ENCODE measurements at places on chromosomes 1 and 21.

GRCh38 chr21:37496972-37497371 lies 130.4 kb downstream of the DYRK1A start:
- DNase-seq, result no peak

- DNase-seq, result no peak
Observed at GRCh38 chr1:228416217-228416933, at the start of gene TRIM17. TSS of gene TRIM17 (minus strand) at chr1:228416861. CDS start at chr1:228415072, 1,789 bp downstream.

GRCh38 chr1:56516539-56517252 lies 62.7 kb downstream of the PLPP3 start:
- DNase-seq, result no peak

GRCh38 chr1:40838045-40838979 lies 23.9 kb downstream of the CITED4 start:
- DNase-seq, result no peak

GRCh38 chr1:202274611-202275010 lies 67.1 kb downstream of the UBE2T start:
- peak; percentile 3 for DNase-seq

DNA sequence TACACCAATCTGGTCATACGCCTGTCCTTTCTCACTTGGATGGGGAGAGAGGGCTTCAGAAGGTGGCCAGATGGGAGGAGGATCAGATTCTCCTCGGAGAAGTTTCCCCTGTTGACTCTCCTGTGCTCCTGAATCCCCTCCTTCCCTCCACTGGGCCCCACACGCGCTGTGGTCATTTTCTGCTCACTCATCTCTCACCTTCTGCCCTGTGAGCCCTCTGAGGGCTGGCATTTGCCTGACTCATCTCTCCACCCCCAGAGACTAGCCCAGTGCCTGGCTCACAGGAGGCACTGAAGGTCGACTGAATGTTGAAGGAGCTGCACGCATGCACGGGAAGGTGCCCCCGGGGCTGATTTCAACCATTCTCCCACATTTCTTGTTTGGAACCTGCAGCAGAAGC lies 14.2 kb downstream of the ABCA4 start:
- DNase-seq, result no peak

GRCh38 chr1:22296701-22297591 lies 154.0 kb upstream of the WNT4 start:
- peak; percentile 39 for DNase-seq

DNA sequence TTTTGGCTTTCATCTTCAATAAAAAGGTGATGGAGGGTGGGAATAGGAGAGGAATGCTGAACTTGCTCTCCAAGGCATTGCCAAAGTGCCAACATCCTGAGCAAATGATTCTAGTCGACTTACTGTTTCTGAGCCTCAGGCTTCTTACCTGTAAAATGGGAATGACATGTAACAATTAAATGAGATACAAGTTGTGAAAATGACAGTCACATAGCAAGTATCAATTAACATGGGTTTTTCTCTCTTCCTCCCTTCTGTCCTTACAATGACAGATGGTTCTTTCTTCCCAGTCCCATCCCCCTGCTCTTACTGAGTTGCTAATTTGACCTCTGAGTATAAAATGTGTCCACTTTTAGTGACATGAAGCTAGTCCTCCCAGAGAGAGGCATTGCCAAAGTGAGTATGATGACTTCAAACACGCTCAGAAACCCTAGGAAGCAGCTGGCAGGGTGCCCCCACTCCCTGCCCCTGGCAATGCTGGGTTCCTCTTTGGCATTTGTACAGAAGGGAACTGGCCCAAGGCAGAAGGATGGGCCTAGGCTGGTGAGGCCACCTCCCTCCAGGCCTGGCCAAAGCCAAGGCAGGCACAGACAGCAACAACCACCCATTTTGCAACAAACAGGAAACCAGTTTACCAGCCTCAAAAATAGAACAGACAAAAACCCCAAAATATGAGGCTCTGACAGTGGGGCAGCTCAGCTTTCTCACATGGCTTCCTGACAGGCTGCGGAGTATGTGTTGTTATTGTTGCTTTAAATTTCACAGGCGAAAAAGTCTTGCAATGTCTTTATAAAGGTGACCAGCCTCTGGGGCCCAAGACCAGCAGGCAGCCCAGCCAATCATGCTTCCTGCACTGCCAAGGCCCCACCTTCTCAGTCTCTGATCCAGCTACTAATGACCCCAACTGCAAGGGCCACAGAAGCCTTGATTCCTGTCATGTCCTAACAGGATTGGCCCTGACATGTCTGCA lies 115.9 kb downstream of the HIVEP3 start:
- DNase-seq, result no peak

DNA sequence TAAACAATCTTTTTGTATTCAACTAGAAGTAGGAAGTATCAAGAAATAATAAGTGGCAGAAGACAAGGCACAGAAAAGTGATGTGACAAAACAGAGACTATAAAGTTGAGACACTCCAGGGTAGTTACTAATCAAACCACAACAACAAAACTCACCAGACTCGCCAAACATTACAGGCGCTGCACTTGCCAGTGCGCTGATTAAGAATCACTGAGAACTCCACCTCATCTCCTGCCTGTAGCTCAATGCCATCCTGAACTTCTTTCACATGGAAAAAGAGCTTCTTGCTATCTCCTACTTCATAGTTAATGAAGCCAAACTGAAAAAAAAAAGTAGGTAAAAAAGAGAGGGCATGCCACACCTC lies 2.8 kb upstream of the NRAS start:
- DNase-seq, result no peak

- DNase-seq, result no peak
Observed at GRCh38 chr1:225422031-225422605, 5.7 kb downstream of the LBR start.

- no peak for DNase-seq
Observed at GRCh38 chr1:247322849-247323586, 8.6 kb downstream of the ZNF496 start.

DNA sequence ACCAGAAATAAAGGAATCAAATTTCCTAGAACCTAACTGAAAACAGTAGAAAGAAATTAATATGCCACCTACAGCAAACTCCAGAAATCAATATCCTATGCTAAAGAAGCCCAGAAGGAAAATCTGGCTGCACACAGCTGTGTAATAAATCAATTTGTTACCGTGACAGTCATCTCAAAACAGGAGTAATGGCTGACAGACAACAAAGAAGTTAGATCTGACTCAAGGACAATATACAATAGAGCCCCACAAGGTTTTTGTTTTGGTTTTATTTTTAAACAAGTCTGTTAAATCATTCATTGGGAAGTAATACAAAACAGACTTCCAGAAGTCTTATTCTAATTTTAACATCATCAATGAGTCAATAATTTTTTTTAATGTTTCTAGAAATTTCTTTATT lies 168.4 kb downstream of the RERE start:
- DNase-seq, result no peak

- DNase-seq, result no peak
Observed at GRCh38 chr1:154170547-154171222, 15.8 kb upstream of the NUP210L start.

GRCh38 chr1:112465122-112465521 lies 43.6 kb upstream of the WNT2B start:
- no peak for DNase-seq

DNA sequence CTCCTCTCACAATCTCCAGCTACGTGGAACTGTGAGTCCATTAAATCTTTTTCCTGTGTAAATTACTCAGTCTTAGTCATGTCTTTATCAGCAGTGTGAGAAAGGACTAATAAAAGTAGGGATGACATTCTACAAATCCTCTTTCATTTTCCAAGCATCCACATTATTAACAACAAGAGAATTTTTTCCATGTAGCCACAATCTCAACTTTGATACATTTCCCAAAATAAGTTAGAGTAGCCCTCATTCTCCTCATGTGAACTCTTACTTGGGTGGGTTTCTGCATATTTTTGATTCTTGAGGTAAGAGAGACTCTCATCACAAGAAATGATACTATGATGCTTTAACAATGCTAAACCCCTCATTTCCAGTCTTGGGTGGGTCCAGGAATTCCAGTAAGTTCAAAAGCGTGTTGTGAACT lies 52.8 kb downstream of the TNFSF18 start:
- DNase-seq, result no peak

- DNase-seq, result no peak
Observed at GRCh38 chr1:114558544-114558943, 22.9 kb downstream of the BCAS2 start.

DNA sequence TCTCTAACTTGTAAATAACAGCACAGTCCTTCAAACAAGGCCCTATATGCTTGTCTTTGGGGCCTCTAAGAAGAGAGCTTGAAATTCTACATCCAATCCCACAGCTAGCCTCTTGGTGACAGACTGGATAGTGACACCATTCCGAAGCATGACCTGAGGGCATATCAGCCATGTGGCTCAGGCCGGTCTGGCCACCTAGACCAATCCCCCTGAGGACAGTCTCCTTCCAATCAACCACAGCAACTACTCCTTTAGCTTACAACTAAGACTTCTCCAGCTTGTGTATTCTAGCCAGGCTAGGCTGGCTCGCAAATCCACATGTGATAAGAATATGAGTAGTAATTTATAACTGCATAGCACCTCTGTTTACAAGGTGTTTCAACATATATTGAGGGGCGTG lies 14.0 kb downstream of the BCAR3 start:
- DNase-seq, result no peak

GRCh38 chr1:36387141-36387949 lies 1.6 kb upstream of the STK40 start:
- DNase-seq, result no peak

- peak; percentile 73 for DNase-seq
Observed at GRCh38 chr1:52368383-52369172, 2.6 kb upstream of the CC2D1B start.

GRCh38 chr1:11156441-11156840 lies 32.7 kb upstream of the ANGPTL7 start:
- no peak for DNase-seq

GRCh38 chr21:36466061-36466511 lies 13.8 kb downstream of the CLDN14 start:
- no peak for DNase-seq

GRCh38 chr1:187987236-187987776 lies 1158.6 kb downstream of the PLA2G4A start:
- no peak for DNase-seq

DNA sequence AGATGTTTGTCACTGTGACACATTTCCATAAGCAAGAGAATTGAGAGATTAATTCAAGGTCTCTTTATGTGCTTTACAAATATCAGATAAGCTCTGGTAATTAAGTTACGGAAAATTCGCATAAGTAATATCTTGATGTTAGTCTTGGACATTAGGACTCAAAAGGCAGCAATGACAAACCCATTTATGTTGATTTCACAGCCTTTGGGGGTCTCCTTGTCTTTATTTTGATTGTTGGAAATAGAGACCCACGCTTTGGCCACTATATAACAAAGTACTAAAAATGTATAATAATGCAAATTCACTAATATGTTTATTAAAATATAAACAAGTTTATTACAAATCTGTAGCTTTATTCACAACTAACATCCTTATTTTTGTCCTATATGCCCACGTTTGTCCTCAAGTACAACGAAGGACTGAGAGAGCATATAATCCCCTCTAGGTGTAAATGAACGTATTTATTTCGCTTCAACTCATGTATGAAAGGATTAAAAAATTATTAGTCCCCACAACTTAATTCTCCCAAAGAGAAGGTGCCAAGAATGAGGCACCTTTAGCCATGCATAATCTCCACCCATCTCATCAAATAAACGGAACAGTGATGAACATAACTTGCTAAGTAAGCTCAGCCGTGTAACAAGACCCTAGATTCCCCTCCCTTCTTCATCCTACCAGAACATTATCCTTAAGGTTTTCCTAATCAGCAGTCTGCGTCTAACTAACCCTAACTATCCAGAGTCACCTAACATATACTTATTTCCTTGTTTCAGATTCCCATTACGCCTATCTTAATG lies 1.6 kb upstream of the LAMC1 start:
- DNase-seq, result no peak

DNA sequence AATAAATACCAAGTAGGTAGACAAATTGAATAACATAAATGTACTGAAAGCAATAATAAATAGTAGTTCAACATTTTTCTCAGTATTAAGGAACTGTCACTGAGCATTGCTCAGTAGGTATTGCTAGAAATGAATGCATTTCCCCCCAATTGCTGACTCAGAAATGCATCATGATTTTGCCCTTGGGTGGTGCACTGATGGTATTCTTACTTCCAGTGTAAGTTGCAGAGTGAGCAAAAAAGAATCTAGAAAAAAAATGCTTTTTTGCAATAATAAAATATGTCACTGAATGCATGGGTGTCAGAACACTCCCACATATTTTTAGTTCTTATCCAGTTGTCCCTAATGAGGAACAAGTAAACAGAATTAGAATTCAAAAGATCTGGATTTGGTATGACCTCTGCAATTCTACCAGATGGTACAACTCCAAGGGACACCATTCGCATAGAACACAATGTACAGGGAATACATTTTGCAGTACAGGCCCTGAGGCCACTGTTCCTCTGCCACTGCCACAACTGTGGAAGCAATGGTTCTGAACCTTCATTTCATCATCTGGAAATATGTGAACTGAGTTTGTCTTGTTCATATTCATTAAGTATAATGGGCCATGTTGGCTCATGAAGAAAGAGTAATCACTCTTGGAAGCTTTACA lies 78.0 kb downstream of the ATP6V1G3 start:
- DNase-seq, result no peak

DNA sequence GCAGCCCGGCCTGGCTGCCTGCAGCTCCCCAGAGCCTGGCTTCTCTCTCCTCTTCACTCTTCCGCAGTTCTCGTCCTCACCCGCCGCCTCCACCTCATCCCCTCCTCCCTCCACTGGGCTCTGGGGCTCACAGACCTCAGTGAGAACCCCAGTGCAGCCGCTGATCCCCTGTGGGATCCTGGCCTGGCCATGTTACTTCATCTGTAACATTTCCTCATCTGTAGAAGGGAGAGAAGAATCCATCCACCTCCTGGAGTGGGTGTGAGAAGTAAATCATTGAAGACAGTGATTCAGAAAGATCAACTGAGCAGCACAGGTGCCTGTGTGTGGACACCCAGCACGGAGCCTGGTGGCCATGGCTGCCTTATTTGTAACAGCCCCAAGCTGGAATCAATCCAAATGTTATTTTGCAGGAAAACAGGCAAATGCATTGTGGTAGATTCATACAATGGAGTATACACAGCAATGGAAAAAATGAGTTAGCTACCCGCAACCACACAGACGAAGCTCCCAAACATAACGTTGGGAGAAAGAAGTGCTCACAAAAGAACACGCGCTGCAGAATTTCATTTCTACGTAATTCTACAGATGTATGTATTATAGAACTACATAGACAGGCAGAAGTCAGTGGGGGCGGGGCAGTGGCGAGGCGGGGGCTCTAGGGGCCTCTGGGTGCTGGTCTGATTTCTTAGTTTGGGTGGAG lies 8.7 kb downstream of the LAPTM5 start:
- DNase-seq, result no peak

GRCh38 chr21:38208118-38208517 lies 48.7 kb upstream of the KCNJ15 start:
- no peak for DNase-seq

DNA sequence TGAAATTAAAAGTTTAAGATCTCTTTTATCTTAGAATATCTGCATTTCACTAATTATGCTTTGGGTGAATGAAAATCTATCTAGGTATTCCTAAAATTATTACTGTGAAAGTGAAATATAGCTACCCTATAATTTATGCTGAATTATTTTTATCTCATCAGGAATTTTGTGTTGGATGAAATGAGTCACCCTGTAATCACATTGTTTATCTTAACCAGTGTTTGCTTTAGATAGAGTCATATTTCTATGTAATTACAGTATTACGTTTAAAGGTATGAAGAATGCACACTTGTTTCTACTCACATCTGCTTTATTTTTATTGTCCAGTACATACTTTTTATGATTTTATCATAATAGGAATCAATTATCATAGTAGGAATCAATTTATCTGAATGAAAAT lies 249.2 kb downstream of the NCAM2 start:
- DNase-seq, result no peak

GRCh38 chr1:44260792-44261170 lies 47.5 kb downstream of the DMAP1 start:
- no peak for DNase-seq

- DNase-seq, result no peak
Observed at GRCh38 chr1:200471739-200472138, 61.9 kb upstream of the ZNF281 start.

All from left lobe of liver (tissue), 2 donors.